NCI-H187 (cell line): ENCODE measurements at places on chromosomes 11 and 22.

DNA sequence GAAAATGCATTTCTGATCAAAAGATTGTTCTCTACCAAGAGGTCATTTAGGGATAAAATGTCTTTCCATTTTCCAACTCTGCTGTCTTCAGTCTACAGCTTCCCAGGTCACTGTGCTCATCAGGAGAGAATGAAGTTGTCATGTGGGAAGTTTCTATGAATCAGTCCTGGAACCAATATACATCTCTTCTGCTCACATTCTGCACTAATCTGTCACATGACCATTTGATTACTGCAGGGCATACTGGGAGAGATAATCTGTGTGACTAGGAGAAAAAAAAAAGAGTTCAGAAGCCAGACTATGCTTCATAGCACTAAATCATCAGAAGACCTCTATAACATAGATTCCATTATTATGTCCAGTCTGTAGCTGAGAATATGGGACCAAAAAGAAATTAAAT, 611.5 kb downstream of the KCNA4 start:
- no peak for DNase-seq

GRCh38 chr11:88188251-88188931, 13.1 kb upstream of the RAB38 start:
- no peak for DNase-seq

- DNase-seq: no peak
Observed at GRCh38 chr22:40443732-40444131, 73.3 kb downstream of the SGSM3 start.

GRCh38 chr11:78909386-78909785, 334.7 kb upstream of the NARS2 start:
- no peak for DNase-seq

DNA sequence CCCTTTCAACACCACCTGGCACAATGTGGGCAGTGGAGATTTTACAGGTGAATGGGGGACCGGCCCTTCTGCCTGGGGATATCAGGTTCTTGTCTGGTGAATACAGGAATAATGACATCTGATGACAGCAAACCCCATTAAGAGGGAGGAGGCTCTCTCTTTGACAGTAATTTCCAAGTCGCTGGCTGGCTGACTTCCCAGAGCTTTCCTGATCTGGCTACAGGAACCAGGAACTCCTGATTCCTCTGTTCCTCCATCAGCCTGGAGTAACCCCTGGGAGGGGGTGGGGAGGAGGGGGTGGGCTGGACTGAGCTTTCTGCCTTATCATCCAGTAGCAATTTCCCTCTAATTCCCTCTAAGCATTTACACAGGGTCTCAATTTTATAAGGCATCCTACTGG, 3.7 kb upstream of the MIEF1 start:
- no peak for DNase-seq

DNA sequence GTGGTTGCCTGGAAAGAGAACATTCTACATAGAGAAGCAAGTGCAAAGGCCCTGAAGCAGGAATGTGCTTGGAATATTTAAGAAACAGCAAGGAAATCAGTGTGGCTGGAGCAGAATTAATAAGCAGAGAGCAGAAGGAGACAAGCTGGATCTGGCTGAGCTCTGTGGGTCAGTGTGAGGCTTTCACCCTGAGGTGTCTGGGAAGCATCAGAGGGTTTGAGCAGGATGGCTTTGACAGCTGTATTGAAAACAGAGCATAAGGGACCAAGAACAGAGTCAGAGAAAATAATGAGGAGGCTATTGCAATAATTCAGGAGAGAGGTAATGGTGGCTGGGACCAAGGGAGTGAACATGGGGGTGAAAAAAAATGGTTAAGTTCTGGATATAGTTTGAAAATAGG, 199.6 kb downstream of the NXPE2 start:
- no peak for DNase-seq

DNA sequence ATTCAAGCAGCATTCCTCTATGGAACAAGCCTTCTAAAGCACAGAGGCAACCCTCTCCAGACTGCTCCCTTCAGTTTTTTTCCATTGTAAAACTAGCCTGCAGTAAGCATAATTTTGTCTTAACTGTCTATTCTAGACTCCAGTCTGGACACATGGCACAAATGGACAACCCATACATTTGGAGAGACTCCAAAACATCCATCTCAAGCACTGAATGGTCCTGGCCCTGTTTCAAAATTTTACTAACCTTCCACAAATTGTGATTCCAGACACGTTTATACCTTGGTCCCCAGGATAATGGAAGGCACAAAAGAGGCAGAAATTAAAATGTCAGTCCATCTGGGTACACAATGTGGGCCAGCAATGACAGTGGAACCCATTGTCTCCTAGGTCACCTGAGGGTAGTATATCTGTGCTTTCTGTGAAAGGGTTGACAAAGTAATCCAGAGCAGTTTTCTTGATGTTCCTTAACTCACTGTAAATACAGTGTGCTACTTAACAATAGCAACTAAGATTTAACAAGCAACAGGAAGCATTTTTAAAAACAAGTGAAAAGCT, 16.2 kb upstream of the SESN3 start:
- no peak for DNase-seq

GRCh38 chr11:92662601-92663360, 306.7 kb upstream of the MTNR1B start:
- no peak for DNase-seq

DNA sequence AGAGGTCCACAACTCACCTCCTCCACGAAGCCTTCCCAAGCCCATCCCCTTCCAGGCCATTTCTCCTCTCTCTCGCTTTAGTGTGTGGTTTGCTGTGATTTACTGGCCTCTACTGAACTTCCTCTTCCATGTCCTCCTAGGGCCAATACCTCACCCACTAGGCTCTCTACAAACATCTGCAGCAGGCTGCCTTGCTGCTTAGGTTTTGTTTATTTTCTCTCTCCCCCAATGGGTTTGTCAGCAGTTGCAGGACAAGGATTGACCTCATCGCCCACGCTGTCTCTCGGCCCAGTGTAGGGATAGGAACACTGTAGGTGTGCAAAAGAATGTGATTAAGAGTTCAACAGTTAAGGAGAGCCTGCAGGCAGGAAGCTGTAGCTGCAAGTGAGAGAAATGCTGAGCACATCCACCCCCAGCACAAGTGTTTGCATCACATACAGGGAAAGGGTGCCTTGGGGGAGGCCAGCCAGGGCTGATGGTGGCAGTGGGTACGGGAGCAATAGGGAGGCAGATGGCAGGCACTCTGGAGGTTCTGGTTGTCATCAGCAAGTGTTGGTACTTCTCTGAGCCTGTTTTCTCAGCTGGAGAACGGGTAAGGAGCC, 1.4 kb downstream of the PC start:
- DNase-seq: no peak

- no peak for DNase-seq
Observed at GRCh38 chr22:22703715-22704114, 59.3 kb downstream of the GGTLC2 start.

GRCh38 chr11:95149651-95150364, 60.2 kb downstream of the ENDOD1 start:
- no peak for DNase-seq

GRCh38 chr11:75276186-75276585, 35.6 kb downstream of the TPBGL start:
- DNase-seq: no peak
